ENCODE measurements at places on chromosomes 12 and 14.

- no peak for DNase-seq
These were observed 14.4 kb upstream of the VRTN start for GRCh38 chr14:74333909-74334308.

DNA sequence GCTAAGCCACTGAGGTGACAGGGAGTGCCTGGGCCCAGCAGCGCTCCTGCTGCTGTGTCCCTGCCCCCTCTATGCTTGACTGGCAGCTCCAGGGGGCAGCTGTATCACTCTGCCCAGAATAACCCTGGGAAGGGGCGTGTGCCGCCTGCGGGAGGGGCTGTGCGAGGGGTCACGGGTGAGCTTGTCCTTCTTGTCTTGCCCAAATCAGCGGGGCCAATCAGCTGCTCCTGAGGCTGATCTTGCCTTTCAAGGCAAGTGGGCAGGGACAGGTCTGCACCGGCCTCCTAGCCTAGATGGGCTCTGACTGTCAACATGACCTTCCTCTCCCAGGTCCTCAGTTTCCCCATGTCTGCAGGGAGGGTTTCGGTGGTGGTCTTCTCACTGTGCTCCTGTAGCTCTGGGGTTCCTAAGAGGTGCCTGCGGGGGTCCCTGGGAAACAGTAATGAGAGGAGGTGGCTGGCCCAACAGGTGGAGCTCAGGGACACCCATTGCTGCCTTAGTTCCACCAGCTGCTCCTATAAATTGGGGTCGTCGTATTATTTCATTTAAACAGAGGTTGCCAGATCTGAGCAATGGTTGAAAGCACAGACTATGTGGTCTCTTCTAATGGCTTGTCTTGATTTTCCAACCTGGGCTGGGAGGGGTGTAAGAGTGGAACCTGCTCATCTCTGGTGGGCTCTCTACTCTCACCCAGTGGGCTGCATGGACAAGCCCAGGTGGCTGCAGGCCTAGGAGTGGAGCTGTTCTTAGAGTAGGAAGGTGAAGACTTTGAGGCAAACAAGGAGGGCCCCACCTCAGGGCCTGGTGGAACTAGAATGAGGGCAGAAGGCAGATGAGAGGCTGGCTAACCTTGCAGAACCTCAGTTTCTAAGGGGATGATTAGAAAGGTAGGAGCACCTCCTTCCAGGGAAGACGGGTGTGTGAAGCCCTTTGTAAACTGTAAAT lies 11.7 kb downstream of the RTL1 start:
- no peak for DNase-seq

- no peak for DNase-seq
These were observed 167.9 kb downstream of the PHETA1 start for GRCh38 chr12:111201036-111201435.

DNA sequence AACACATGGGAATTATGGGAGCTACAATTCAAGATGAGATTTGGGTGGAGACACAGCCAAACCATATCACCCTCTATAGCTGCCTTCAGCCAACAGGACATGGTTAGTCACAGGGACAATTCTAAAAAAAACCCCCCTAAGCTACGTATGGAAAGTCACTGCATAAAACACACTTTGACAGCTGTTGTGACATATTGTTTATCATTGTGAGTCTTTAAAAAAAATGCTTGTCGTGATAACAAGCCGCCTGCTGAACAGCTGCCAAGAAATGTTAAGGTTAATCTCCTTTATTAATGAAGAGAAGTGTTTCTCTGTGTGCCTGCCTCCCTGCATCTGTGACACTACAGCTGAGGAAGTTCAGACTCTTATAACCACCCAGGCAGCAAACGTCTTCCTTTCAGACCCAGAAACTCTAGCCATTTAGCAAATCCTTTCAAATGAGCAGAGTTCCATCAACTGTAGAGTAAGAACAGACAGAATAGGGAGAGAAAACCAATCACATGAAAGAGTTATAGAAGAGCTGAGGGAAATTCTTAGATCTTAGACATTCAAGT lies 1459.6 kb upstream of the TMEM132C start:
- DNase-seq, result no peak

DNA sequence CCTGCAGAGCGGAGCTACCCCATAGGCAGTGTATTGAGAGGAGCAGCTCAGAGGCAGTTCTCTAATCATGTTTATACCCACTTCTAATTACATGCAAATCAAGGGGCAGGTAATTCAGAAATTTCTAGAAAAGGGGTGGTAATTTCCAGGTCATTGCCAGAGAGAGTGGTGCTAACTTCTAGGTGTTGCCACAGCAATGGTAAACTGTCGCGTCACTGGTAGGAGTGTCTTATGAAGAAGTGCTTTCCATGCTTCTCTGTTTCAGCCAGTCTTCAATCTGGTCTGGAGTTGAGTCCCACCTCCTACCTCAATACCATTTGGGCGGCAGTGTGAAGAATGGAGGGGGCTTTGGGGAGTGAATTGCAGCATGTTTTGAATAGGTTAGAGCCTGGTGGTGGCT lies 8.5 kb upstream of the AMN1 start:
- no peak for DNase-seq

- DNase-seq, result no peak
These were observed 135.2 kb upstream of the PDE3A start for GRCh38 chr12:20232931-20233675.

GRCh38 chr12:43501703-43502102 lies 50.3 kb downstream of the ADAMTS20 start:
- no peak for DNase-seq

GRCh38 chr12:45775465-45775864 lies 46.0 kb downstream of the ARID2 start:
- DNase-seq, result no peak

DNA sequence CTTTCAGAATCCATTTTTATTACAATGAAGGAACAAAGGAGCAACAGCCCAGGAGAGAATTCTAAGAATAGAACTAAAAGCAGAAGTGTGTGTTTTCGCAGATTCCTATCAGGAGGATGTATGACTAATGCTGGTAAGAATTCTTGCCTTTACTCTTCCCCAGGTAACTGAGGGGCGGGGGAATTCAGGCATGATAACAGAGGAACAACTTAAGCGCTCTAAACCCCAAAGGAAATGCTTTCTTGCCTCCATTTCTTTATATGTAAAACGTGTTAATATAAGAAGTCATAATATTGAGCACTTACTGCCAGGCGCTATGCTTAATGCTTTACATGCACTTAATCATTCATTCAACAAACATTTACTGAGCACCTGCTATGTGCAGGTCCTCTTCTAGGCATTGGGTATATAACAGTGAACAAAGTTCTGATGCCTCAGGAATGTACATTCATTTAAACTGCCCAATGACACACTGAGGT lies 4.5 kb downstream of the HCAR1 start:
- no peak for DNase-seq

DNA sequence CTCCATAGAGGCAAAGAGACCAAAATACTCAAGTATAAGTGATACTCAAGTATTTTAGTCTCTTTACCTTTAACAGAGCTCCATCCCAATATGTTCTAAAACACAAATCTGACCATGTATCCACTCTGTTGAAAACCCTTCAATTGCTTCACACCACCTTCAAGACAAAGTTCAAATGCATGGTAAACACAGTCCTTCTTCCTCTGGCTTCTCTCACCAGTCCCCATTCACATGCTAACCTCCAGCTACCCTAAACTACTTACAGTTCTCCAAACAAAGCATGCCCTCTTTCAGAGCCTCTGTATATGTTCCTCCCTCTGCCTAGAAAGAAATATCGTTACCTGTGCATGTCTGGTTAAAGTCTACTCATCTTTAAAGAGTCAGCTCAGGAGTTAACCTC lies 100.2 kb downstream of the NUMB start:
- no peak for DNase-seq

DNA sequence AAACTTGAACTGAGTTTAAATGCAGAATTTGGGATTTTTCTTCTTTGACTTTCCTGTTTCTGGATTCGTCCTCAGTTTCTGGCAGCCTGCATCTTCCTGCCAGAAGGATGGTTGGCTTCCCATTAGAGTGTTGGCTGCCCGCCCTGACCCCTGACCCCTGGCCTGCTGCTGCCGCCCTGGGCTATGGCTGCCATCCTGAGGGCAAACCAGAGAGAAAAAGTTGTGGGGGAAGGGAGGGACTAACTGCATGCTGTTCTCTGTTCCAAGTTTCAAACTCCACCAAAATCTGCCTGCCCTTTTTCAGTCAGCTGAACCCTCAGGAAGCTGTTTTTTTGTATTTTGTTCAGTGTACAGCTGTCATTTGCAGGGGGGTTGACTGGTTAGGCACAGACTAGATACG lies 48.4 kb downstream of the FNTB start:
- DNase-seq, result no peak

Data from cortex of kidney (tissue), 1 donor.